CD4-positive, alpha-beta T cell (primary cell): ENCODE measurements at places on chromosomes 5 and 9.

DNA sequence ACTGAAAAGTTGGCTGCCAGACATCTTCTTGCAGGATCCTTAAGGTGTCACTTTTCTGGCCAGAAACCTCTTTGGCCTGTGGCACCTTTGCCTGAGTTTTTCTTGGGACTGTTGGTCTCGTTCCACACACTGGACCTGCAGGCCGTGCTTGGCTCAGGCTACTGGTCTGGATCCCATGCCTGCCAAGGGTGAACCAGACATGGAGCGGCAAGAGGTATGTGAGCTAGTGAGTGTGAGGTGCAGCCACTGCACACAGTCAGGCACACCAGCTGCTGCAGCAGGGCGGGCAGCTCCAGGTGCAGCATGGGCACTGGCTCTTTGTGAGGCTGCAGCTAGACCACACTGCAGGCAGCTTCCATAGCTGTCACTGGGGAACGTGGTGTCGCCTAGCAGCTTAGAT, 47.9 kb downstream of the NDUFAF2 start:
- DNase-seq = no peak

DNA sequence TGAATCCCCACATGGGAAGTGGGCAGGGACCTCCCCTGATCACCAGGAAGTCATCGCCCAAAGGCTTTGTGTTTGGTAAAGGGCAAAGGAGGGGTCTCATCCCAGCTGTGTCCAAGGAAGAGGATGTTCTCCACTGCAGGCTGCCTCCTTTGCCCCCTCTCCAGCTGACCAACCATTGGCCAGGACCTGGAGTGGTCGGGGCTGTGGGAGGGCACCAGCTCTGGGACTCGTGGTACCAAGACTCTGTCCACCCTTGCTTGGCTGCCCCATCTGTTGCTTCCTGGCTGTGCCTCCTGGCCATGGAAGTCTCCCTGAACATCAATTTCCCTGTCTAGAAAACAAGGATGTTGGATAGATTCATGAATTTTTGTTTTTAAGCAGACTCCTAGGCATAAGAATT, 34.1 kb downstream of the COL15A1 start:
- DNase-seq = no peak

GRCh38 chr5:98638701-98639100, 134.8 kb upstream of the RGMB start:
- DNase-seq = no peak

- DNase-seq = no peak
Measured at GRCh38 chr5:173923218-173924095, 35.3 kb downstream of the CPEB4 start.

DNA sequence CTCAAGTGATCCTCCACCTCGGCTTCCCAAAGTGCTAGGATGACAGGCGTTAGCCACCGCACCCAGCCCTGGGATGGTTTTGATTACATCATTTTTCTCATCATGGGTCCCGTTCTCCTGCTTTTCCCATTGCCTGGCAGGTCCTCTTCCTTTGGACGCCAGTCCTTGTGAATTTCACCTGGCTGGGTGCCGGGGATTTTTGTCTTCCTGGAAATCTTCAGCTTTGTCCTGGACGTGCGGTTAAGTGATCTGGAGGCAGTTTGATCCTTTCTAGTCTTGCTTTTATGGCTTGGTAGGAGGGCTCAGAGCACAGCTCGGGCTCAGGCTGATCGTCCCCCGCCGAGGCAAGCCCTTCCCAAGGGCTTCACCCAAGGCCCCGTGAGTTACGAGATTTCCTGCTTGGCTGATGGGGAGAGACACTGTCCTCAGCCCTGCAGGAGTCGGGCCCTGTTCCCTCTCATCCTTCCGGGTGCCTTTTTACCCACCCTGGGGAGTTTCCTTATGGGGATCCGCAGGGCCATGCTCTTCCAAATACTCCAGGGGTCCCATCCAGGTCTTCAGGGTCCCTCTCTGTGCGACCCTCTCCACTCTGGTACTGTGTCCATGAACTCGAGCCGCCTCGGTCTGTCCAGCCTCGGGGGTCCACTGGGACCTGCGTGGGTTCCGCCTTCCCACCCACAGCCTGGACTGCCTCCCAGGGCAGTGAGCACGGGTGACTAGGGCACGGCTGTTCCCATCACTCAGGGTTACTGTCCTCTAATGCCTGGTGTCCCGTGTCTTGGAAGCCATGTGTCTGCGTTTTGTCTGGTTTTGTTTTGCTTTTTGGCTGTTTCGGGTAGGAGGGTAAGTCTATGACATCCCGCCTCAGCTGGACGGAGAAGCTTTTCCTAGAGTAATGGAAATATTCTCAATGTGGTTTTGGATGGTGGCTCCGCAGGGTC, 22.3 kb upstream of the EGFL7 start:
- DNase-seq = no peak

DNA sequence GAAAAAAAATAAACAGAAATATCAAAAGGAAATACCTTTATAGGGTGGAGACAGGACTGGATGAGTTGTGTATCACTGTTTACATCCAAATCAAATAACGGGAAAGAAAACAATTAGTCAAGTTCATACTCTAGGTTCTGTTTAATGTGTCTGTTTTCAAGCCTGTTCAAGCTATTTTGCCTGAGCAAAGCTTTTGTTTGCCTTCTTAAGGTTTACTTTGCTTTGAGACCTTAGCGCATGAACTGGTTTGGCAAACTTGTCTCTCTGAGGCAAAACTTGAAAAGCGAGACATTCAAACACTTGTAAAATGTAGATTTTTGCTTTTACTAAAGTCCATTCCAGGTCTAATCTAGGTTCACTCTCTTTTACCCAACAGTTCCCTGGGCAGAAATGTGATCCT, 174.1 kb upstream of the RFX3 start:
- DNase-seq = no peak

DNA sequence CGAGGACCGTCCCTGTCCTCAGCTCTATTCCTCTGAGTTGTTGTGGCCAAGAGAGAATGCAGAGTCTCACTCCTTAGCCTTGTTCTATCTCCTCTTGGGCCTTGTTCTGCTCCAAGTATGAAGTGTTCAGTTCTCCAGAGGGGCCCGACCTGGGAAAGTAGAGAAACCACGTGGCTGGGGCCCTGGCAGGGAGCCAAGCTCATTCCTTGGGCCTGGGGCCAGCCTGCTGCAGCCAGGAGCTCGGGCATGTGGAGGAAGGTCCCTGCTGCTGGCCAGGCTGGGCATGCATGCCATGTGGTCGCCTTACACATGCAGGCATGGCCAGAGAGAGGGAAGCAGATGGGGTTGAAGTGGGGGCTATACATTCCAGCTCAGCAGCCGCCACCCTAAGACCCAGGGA, 60.7 kb downstream of the COL27A1 start:
- no peak for DNase-seq

- DNase-seq = no peak
Measured at GRCh38 chr5:130966990-130967525, 198.0 kb downstream of the HINT1 start.
